Psoas muscle (tissue), 8 donors: ENCODE measurements at places on chromosomes 7 and 10. TPM values are rescaled to one million over a fixed set of nuclear protein-coding genes. Genes with fewer than 3 reads are reported as not detected.

GRCh38 chr10:112304267-112304859 is 21.2 kb downstream of the TECTB start:
- no peaks in the 10 kb centered on the region for H3K4me1 ChIP-seq
- no peaks in the 10 kb centered on the region for H3K36me3 ChIP-seq
- H3K4me3 ChIP-seq: no peak overlapping the region
- DNase-seq: no peak
- no peaks in the 10 kb centered on the region for H3K27me3 ChIP-seq

DNA sequence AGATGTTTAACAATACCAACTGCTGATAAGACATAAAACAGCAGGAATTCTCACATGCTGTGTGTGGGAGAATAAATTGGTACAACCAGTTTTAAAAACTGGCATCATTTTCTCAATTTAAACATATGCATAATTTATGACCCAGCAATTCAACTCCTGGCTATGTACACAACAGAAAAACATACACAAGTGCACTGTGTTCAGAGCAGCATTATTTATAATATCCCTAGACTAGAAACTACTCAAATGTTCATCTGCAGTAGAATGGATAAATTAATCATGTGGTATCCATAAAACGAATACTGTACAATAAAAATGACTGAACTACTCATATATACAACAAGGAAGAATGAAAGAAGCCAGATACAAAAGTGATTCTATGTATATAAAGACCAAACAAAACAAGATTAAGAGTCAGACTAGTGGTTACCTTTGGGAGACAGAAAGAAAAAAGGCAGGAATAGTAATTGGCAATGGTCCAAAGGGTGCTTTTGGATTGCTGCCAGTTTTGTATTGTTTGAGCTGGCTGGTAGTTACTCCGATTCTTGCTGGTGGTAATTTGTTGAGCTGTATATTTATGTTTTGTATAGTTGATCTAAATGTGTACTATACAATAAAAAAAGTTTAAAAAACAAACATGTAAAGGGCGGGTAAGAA is 306.0 kb downstream of the TFEC start:
- no peak for DNase-seq
- H3K36me3 ChIP-seq: no peaks in the 10 kb centered on the region
- H3K4me3 ChIP-seq: no peak overlapping the region

DNA sequence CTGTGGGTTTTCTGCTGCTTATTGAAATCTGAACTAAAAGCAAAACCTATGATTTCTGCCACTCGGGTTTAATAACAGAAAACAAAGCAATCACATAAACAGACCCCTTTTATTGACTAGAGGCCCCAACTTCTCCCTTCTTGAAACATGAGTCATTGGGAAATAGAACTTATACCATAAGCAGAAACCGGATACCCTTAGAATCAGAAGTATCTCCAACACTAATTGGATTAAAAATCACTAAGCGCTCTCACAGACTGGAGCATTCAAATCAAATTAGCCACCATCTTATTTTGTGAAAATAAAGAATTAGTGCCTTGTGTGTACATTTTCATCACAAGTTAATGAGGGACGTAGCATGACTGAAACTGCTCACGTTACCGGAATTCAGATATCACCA is 206.9 kb downstream of the WDR11 start:
- no peaks in the 10 kb centered on the region for H3K4me1 ChIP-seq
- no peaks in the 10 kb centered on the region for H3K36me3 ChIP-seq
- no peak overlapping the region for H3K4me3 ChIP-seq
- no peak for DNase-seq
- no peak overlapping the region for H3K27ac ChIP-seq
- no peaks in the 10 kb centered on the region for H3K27me3 ChIP-seq

VGF gene
- total RNA-seq: not detected

GIMAP4 gene
- 14.4 TPM for total RNA-seq

DNA sequence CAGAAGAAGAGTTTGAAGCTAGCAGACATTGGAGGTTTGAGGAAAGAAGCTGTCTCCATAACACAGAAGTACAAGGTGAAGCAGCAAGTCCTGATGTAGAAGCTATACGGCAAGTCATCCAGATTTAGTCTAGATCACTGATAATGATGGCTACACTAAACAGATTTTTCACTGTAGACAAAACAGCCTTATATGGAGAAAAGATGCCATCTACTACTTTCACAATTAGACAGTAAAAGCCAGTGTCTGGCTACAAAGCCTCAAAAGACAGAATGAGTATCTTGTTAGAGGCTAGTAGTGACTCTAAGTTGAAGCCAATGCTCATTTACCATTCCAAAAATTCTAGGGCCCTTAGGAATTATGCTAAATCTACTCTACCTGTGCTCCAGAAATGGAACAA is 85.1 kb downstream of the SNX13 start:
- no peaks in the 10 kb centered on the region for H3K4me1 ChIP-seq
- no peak for DNase-seq
- H3K4me3 ChIP-seq: no peak overlapping the region
- H3K36me3 ChIP-seq: peaks cover 15% of the 10 kb centered on the region
- H3K27me3 ChIP-seq: no peaks in the 10 kb centered on the region
- H3K27ac ChIP-seq: no peak overlapping the region

- peaks cover 4% of the 10 kb centered on the region for H3K4me1 ChIP-seq
- no peak overlapping the region for H3K27ac ChIP-seq
- no peaks in the 10 kb centered on the region for H3K36me3 ChIP-seq
- no peak for DNase-seq
These were observed 84.9 kb downstream of the MKX start for GRCh38 chr10:27660711-27661110.

GRID1 gene
- 0.20 TPM for total RNA-seq
